ENCODE measurements at places on chromosomes 3 and 15. TPM values are rescaled to one million over a fixed set of nuclear protein-coding genes. Genes with fewer than 3 reads are reported as not detected.

FILIP1L gene
- total RNA-seq, result 2.1 TPM

SCG3 gene
- total RNA-seq, result 18.3 TPM

DNA sequence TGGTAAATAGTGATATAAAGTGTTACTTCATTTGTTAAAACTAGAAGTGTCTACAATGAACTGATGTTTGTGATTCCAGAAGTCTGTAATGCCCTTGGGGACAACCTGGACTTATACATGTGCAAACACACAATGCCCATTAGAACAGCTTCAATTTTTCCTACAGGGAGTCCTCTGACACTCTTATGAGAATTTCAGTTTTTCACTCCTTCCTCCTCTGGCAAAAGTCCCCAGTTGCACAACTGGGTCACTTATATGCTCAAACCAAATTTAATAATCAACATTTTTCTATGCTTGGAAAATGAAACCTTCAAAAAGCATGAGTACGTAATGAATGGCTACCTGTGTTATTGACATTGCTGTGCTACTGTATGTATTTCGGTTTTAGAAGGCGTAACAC, at the start of gene OR5H15:
OR5H15 (plus strand) TSS at position 301 of the 400 bp plus-strand sequence. CDS start 2,004 bp downstream, outside the sequence.
- H3K27me3 ChIP-seq, result no peaks in the 10 kb centered on the region
- no peak within 1 kb of the TSS for H3K27ac ChIP-seq

- no peak overlapping the region for H3K27ac ChIP-seq
- H3K36me3 ChIP-seq, result no peaks in the 10 kb centered on the region
- peaks cover 9% of the 10 kb centered on the region for H3K4me1 ChIP-seq
- H3K27me3 ChIP-seq, result no peaks in the 10 kb centered on the region
- no peak overlapping the region for H3K4me3 ChIP-seq
These were observed 115.5 kb upstream of the ALDH1A3 start for GRCh38 chr15:100763835-100764750.

DNA sequence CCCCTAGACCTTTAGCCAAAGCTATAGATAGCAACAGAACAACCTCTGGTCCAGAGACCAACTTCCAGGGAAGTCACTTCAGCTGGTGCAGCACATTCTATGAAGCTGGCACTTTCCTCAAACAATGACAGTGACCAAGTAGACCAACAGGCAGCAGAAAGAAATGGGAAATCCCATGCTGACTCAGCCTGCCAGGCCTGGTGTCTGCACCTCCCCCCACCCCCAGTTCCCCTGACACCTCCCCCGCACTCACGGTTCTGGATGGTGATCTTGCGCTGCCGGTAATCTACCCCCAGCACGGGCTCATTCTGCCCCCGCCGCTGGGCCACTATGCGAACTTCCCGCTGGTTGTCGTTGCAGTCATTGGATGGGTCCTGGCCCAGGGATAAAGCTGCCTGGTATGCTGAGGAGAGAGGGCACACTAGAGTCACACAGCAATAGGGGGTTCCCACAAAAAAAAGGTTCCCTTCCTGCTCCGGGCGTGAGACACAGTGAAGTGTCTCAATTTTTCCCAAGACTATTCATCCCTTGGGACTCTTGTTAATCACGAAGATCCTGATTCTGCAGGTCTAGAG, 17.0 kb downstream of the ILDR1 start:
- H3K27ac ChIP-seq, result no peak overlapping the region
- no peaks in the 10 kb centered on the region for H3K27me3 ChIP-seq
- peak; percentile 75 for DNase-seq
- H3K4me3 ChIP-seq, result no peak overlapping the region
